Kidney glomerular epithelial cell (primary cell): ENCODE measurements at places on chromosomes 2 and 18.

DNA sequence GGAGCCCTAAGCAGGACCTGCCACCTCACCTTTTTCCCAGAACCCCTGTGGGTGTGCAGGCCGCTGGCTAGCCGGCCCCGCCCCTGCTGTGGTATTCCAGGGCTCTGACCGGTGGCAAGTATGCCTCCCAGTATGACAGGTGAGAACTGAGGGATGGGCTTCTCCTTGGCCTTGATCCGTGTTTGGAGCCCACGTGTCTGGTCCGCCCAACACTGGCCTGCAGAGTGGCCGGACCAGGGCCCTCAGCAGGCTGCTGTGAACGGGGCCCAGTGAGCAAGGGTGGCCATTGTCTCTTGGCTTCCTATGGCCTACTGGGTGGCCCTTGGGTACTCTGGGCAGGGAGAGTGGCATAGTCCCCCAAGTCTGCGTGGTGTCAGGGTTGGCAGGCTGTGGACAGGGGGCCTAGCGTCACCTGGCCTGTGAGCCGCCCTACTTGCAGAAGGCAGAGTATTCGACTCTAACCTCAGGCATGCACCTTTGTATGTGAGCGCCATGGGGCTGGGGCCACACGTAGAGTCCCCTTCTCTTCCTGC, 1.8 kb downstream of the RNPEPL1 start:
- no peak for DNase-seq

DNA sequence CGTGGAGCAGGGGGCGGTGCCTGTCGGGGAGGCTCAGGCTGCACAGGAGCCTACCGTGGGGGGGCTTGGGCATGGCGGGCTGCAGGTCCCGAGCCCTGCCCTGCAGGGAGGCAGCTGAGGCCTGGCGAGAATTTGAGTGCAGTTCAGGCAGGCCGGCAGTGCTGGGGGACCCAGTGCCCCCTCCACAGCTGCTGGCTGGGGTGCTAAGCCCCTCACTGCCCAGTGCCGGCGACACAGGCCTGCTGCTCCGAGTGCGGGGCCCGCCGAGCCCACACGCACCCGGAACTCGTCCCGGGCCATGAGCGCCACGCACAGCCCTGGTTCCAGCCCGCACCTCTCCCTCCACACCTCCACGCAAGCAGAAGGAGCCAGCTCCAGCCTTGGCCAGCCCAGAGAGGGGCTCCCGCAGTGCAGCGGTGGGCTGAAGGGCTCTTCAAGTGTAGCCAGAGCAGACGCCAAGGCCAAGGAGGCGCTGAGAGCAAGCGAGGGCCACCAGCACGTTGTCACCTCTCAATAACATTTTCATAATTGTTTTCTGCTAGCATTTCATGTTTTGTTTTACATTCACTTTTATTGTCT, 1378.9 kb upstream of the CELF4 start:
- DNase-seq: no peak

DNA sequence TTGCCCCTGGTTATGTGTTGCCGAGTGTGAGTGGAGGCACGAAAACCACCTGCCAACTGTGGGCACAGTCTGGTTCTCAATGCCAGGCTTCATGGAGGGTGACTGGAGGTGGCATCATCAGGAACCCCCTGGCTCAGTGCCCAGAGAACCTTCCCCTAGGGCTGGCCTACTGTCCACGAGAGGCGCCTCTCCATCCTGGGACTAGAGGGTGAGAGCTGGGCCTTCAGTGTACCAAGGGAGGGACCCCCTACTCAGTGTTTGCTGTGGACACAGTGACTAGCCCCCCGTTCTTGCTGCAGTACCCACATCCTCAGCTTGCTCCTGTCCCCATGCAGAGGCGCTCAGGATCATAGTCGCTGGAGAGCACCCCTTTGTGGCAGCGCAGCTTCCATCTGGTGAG, 202.6 kb downstream of the HDAC4 start:
- no peak for DNase-seq

DNA sequence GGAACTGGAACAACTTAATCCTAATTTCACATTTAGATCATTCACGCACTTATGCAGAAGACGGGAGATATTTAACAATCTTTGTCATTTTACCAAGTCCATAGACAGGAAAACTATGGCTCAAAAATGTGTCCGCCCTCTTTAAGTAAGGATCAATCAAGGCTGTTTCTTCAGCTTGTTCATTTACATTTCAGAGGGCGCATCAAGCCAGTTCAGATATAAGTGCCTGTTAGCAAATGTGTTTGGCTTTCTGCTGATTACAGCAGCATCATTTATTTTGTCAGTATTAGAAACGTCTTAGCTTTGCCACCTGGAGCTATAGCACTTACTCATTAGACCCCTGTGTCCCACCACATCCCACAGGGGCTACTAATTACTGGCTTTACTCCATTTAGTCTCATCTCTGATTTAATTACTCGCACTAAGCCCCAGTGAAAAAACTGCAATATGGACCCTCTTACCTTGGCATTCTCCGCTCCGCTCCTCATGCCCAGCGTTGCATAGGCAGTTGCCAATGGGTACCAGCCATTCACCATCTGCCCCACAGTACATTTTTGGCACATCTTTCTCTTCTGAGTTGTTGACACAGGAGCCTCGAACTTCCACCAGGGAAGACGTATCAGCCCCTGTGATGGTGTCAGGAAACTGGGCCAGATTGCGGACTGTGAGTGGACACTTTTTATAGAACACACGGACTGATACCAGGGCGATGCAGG, 8.7 kb downstream of the EPHA4 start:
- no peak for DNase-seq

DNA sequence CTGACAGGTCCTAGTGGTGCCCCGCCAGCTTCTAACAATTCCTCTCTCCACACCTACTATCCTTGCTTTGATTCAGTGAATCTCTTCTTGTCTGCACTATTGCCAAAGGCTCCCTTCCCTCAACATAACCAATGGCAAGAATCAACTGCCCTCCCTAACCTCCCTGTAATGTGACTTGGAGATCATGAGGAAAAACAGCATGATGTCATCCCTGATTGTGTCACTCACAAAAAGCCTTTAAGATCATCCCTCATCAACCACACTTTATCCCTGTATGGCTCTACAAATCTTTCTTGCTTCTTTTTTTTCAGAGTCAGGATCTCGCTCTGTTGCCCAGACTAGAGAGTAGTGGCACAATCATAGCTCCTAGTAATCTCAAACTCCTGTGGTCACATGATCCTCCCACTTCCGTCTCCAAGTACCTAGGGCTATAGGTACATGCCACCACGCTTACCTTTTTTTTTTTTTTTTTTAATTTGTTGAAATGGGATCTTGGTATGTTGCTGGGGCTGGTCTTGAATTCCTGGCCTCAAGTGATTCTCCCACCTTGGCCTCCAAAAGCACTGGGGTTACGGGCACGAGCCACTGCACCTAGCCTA, 19.7 kb downstream of the SAP130 start:
- no peak for DNase-seq

DNA sequence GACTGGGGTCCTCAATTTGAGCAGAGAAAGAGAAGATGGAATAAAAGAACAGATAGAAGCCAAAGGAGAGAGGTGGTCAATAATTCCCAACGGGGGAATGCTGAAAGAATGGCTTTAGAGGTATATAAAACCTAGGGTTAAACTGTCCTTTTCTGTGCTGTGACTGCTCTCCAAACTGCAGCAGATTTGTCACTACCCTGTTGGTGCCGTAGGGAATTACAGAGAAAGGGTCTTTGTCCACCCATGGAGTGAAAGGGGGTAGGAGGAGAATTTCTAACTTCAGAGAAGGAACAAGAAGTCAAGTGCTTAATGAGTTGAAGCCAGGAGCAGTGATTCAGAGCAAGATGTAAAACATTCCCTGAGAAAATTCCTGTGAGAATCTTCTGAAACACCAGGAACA, 486.5 kb downstream of the NUP35 start:
- DNase-seq: no peak

GRCh38 chr2:204336153-204336744, 209.0 kb upstream of the PARD3B start:
- DNase-seq: no peak

GRCh38 chr2:197360744-197361156, 50.2 kb upstream of the ANKRD44 start:
- no peak for DNase-seq

GRCh38 chr2:25294573-25295462, 46.9 kb downstream of the DNMT3A start:
- DNase-seq: no peak

DNA sequence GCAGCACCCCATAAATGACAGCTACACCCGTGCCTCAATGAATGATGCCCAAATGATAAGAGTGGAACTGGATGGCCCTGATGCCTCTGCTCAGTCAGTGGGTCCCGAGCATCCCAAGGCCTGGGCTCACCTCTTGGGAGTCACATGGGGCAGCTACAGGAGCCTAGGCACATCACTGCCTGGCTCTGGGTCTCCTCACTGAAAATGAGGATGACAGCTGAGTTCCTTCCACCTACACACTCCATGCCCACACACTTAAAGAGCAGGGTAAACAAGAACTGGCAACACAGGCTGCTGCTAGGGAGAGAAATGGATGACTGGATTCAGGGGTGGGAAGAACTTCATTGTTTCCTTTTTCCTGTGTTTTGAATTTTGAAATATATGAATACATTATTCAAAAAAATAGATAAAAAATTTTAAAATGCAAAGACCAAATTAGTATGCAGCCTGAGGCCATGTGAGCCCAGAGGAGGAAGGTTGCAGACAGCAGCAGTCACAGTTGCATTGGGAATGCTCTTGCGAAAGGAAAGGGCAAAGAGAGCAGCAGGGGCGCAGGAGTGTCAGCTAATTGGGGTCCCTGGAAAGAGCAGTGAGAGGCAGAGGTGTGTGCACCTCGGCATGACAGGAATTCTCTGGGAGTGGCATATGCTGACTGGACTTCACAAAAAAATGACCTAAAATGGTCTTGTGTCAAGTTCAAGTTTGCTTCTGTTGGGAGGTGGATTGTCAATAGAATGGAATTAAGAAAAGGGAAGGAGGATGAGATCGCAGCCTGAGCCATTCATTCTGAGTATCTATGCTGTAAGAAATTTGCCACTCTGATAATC, 327.1 kb downstream of the CELF4 start:
- no peak for DNase-seq

- DNase-seq: no peak
These were observed 18.8 kb downstream of the ARHGAP15 start for GRCh38 chr2:143148011-143148410.

- no peak for DNase-seq
These were observed 81.0 kb downstream of the ZNF236 start for GRCh38 chr18:76903386-76903785.

DNA sequence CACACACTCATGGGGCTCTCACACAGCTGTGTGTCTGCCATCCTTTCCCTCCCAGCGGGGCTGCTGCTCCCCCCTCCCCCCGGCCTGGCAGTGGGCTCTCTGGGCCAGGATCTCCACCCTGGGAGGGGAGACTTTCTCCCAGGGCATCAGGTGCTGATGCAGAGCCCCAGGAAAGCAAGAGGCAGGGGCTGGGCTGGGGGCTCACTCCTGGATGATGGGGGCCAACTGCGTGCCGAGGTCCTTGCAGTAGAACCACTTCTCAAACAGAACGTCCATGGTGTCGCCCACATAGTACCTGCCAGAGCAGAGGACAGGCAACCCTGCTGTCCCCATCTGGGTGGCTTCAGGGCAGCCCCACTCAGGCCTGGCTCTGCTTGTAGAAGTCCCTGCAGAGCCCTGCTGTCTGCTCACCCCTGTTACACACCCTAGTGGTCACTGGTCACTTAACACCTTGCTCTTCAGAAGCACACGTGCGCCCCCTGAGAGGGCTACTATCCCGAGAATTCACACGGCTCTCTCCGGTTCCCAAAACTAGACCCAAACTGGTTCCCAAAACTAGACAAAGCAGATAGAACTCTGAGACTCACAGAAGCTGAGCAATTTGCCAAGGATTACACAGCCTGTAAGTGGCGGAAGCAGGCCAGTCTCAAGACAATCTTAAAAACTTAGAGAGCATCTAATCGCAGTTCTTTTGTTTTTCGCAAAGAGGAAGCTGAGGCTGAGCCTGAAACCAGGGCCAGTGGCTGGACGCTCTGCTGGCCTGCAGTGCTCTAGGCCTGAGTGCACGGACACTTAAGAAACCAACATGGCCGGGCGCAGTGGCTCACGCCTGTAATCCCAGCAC, 6.6 kb upstream of the OXER1 start:
- DNase-seq: no peak

DNA sequence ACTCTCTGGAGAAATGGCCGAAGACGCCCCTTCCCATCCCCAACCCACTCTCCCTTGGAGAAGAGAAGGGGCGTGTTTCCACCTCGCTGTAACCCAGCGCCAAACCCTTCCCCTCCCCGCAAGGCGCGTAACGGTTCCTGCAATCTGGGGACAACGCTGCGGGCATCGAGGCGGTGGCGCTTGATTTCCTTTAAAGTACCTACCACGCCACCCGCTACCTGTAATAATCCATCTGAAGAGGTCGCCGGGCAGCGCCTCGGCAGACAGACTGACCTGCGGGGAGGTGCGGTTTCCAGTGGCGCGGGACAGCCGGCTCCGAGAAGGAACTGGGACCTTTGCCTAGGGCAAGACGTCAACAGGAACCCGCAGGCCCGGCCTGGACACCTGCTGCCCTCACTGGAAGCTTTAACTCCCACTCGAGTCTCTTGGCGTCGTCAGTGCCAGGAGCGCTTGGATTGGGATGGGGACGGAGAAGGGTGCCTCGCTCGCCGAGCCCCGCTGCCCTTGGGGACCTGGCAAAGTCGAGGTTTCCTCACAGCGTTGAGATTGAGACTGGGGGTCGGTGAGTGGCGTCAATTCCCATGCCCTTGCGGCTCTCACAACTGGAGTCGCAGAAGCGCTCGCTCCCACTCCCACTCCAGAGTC, at the start of gene CYP1B1:
Gene CYP1B1 (minus strand): TSS at position 645 of the 645 bp plus-strand sequence. CDS start 763 bp downstream, outside the sequence.
- DNase-seq: no peak

GRCh38 chr2:80874374-80874773, 569.8 kb upstream of the LRRTM1 start:
- no peak for DNase-seq

GRCh38 chr2:29492701-29493100, 377.5 kb downstream of the CLIP4 start:
- DNase-seq: no peak

- DNase-seq: no peak
These were observed 6.1 kb upstream of the SOX11 start for GRCh38 chr2:5686068-5686467.
